ENCODE measurements at places on chromosomes 2 and 18.
A peak's percentile ranks its signal among the peaks of the same experiment; 100 is the strongest.

DNA sequence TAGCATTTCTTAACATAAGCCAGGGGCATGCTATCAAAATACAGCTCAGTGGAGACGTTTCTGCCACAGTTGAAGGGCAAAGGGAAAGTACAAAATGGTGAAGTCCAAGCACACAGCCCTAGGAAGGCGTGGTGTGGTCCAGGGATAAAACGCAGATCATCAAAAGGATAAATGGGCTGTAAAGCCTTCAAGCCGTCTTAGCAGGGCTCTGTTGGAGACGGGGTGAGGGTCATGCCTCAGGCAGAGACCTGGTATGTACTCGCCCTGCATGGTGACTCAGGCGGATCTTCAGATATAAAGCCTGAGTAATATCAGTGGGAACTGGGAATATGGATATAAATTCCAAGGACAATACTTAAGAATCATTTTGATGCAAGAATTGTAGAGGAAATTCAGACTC lies 61.2 kb downstream of the NGEF start:
- no peak for DNase-seq

DNA sequence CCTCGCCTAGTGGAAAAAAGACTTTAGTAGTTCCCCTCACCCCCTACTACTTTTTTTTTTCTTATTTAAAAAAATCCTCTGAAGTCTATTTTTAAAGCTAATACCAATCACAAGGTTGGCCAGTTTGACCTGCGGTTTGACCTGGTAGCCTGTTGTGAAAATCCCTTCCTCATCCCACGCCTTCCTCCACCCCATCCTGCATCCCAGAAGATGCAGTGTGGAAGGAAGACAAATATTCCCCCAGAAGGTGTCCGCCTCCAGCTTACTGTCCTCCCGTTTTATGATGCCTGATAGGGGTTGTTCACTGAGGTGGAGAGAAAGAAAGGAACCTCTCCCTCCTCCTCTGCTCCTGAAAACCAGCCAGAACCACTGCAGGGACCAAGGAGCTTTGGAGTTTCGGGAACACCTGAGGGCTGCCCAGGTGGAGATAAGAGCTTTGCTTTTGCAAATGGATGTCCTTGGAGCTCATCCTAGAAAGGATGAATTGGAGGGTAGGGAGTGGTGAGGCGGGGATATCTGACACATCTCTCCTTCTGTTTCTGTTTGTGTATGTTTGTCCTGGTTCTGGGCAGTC lies 909 bp downstream of the ATP6V1C2 start:
- peak; percentile 16 for DNase-seq

GRCh38 chr2:75959724-75960471 lies 249.2 kb upstream of the GCFC2 start:
- DNase-seq: no peak

- no peak for DNase-seq
Measured at GRCh38 chr2:160139991-160140390, 60.1 kb downstream of the ITGB6 start.

DNA sequence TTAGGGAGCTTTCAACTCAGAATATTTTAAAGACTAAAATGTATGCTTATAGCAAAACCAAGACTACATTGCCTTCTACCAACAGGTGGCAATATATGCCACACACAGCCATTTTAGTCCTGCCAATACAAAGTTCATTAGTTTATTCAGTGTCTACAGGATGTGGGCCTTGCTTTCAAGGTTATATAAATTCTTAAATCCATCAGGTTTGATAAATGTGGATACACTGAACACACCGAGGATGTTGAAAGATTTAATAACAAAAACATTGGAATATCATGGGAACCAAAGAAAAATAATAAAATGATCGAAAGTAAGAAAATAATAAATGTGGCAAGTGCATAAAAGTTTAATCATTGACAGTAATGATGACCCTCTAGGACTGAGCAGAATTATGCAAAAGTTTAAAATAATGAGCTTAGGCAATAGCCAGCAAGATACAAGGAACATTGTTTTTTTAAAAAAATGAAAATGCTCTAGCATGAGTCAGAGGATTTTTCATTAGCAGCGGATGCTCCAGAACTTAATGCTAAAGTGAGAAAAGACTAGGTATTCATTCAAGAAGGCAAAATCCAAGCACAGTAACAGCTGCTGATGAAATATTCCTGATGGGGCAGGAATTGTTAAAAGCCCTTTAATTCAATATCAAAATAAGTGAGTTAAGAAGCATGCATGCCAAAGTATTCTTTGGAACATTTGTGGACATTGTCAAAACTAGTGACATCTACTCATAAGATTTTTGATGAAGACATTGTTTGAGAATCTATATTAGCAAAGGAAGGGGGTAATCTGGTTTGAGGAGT lies 14.2 kb downstream of the SCN9A start:
- no peak for DNase-seq

DNA sequence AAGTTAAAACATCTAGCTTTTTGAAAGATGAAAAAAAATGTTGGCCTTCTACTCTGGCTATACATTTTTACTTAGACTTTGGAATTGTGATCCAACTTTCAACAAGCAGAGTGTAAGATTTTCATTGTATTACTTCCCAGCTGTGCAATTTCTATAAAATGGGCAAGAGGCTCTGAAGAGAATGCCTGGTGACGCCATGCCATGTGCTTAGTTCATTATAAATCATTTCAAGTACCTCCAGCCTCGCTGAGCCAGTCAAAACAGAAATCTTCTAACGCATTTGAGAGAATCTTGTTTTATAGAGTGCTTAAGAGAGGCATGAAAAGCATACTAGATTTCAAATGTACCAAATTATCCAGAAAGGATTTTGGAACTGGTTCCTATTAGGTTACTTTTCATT lies 10.1 kb upstream of the STK17B start:
- DNase-seq: peak; percentile 11

- no peak for DNase-seq
Measured at GRCh38 chr2:53500181-53500580, 267.4 kb upstream of the CHAC2 start.

- no peak for DNase-seq
Measured at GRCh38 chr2:65700720-65701119, 268.3 kb upstream of the SPRED2 start.

- no peak for DNase-seq
Measured at GRCh38 chr2:15799432-15799827, 140.9 kb upstream of the MYCN start.

- peak; percentile 34 for DNase-seq
Measured at GRCh38 chr2:159129824-159130223, 156.7 kb downstream of the WDSUB1 start.

- no peak for DNase-seq
Measured at GRCh38 chr2:118322406-118322805, 234.1 kb downstream of the INSIG2 start.

GRCh38 chr2:122108186-122108585 lies 352.7 kb downstream of the TSN start:
- no peak for DNase-seq

DNA sequence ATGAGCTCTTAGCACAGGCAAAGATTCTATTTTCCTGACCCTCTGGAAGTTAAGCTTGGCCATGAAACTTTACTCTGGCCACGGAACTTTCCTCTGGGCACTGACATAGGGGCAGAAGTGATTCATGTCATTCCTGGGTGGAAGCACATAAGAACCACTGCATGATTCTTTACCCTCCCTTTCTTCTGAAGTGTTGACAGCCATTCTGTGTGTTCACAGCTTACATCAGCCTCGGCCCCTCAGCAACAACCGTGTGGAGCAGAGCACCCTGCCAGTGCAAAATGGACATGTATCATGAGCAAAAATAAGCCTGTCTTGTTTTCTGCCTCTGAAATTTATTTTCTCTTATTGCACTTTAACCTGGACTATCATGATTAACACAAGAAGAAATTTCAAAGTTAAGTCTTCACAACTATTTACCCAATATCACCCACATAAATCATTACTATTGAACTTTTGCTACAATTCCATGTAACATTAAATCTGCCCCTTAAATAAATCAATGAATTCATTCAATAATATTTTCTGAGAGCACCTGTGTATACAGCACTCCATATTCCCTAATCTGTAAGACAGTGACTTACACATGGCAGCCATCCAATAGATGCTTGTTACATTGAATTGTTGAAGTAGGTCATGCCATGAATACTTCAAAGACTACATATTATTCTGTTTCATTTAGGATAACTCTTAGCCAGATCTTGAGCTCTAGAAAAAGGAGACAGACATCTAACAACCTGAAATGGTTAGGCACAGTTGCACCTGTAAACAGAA lies 531.9 kb downstream of the IRS1 start:
- DNase-seq: no peak

DNA sequence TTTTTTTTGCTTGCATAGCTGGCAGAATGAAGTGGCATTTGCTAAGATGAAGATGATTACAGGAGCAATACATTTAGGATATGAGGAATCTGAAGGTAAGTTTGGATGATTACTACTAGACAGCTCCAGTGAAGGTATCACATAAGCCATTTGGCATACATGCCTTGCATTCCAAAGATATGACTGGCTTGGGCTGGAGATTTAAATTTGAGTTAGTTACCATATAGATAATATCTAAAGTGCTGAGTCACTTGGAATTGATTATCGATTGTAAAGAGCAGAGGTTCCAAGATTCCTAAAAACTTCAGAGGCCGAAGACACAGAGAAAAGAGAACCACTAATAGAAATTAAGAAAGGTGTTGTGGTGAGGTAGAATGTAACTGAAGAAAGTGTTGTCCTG lies 1026.4 kb downstream of the DSC3 start:
- DNase-seq: no peak

DNA sequence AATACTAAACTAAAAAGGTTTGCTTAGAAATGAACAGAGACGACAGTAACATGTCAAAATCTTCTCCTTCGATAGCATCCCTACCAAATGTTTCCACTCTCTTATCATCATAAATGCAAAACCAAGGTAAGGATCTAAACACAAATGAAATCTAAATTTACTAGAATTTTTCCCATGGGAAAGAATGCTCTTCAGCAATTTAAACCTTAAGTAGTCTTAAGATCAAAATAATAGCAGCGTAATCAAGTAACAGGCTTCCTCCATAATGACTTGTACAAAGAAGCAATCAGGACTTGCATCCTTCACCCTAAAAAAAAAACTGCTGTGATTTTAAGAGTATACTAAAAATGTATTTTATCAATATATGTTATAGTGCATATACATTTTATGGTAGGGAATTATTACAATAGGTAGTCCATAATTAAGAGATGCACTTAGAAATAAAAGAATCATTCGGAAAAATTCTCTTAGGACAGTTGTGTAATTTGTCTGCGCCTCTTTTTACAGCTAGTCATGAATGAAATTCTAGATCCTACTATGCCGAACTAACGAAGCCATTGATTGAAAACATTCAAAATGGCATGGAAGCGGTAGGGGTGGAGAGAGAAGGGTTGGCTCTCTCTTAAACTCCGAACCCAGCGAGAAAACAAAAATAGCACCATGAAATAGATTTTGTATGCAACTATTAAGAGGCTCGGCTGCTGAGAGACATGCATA lies 1.3 kb downstream of the PGAP1 start:
- DNase-seq: no peak

GRCh38 chr2:231910771-231911170 lies 15.4 kb downstream of the NPPC start:
- DNase-seq: peak; percentile 29

DNA sequence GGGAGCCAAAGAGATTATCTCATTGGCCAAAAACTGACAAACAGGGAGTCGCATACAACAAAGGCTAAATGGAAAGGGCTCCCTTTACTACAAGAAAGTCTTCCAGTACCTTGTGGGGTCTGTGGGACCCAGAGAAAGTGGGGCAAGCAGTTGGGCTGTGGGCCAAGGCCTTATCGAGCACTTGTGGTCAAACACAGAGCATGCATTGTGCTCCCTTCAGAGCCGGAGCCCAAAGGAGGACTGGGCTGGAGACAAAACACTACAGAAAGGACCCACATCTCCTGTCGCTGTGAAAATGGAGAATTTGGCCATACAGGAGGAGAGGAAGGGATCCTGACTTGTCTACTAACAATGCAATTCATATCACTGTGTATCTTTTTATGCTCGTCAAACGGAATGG lies 37.1 kb upstream of the SLC1A4 start:
- no peak for DNase-seq

DNA sequence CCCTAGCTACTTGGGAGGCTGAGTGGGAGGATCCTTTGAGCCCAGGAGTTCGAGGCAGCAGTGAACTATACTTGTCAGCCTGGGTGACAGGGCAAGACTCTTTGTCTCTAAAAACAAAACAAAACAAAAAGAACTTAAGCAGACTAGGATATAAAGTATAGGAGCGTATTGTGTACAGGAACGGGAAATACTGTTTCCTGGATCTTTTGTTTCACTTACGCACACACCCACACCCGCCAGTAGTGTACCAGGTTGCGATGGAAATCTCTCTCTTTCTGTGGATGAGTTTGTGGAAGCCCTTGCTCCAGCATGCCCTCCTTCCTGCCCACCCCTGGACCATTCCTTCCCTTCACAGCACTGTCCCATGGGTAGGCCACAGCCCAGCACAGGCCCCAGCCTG lies 136.3 kb downstream of the RPIA start:
- no peak for DNase-seq

GRCh38 chr2:121135168-121135853 lies 149.7 kb downstream of the TFCP2L1 start:
- no peak for DNase-seq

GRCh38 chr18:58682429-58683069 lies 11.3 kb downstream of the MALT1 start:
- DNase-seq: no peak

GRCh38 chr2:202196727-202197126 lies 41.7 kb downstream of the SUMO1 start:
- DNase-seq: no peak

DNA sequence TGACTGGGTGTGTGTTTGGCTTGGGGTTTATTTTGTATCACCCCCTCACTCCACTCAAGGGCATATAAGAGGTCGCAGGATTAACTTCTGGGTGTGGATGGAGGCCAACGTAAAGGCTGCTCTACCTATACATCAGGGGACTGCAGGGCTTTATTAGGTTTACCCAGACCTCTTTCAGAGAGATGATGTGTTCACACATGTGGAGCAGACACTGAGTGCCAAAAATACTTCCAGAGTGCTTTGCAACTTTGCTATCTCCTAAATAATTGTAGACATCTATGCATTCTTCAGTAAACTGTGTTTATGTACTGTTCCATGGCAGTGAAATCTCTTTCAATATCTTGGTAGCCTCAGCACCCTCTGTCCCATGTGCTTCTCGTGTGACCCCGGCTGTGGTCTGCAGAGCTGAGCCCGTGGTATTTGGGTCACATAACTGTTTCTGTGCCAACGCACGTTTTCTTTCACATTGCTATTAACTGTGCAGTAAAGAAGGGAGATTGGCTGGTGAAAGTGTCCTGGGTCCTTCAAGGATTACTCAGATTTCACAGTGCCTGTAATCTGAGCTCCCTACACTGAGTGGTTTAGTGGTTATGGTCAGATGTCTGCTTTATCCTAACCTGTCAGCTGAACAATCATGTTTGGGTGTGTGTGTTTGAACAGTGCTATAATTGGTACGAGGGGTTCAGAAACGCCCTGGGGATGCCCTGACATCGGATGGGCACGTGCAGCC lies 208.1 kb downstream of the VAPA start:
- peak; percentile 77 for DNase-seq

- no peak for DNase-seq
Measured at GRCh38 chr2:215728504-215729065, 284.8 kb downstream of the MREG start.

DNA sequence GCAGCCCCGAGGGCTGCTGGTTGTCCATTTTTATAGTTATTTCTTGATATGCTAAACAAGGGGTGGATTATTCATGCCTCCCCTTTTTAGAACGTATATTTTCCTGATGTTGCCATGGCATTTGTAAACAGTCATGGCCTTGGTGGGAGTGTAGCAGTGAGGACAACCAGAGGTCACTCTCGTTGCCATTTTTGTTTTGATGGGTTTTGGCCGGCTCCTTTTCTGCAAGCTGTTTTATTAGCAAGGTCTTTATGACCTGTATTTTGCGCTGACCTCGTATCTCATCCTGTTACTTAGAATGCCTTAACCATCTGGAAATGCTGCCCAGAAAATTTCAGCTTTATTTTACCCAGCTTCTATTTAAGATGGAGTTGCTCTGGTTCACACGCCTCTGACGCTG lies 825.8 kb upstream of the CDH2 start:
- DNase-seq: no peak
